Activated CD4-positive, alpha-beta T cell treated with anti-CD3 and anti-CD28 coated beads, Interleukin-2, amount 50 U/mL, for 24 hours (primary cell): ENCODE measurements at places on chromosomes 2 and 18.

DNA sequence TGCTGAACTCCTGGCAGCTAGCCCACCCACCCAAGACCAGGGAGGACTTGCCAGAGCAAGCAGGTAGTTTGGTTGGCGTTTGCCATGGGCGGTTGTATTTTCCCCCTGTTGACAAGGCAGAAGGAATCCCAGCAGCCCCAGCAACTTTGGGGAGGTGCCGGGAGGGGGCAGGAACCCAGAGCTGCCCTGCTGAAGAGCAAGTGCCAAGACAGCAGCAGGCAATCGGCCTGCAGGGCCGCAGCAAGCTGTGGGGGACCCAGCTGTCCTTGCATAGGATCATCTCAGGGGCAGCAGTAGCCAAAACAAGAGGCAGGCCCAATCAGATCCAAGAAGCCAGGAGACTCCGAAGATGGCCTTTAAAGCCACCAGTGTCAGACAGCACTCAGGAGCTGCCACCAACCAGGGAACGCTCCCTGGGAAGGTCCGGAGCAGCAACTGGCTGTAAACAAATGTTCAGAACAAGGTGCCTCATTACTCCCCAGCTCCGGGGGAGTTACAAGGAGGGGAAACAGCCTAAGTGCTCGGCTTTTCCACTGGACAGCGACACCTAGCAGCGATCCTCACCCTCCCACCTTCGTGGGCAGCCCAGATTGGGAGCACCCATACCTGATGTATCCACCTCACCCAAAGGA, 2.1 kb downstream of the ST8SIA5 start:
- no peak for DNase-seq

- no peak for DNase-seq
Measured at GRCh38 chr2:120898961-120899750, 163.5 kb downstream of the GLI2 start.

DNA sequence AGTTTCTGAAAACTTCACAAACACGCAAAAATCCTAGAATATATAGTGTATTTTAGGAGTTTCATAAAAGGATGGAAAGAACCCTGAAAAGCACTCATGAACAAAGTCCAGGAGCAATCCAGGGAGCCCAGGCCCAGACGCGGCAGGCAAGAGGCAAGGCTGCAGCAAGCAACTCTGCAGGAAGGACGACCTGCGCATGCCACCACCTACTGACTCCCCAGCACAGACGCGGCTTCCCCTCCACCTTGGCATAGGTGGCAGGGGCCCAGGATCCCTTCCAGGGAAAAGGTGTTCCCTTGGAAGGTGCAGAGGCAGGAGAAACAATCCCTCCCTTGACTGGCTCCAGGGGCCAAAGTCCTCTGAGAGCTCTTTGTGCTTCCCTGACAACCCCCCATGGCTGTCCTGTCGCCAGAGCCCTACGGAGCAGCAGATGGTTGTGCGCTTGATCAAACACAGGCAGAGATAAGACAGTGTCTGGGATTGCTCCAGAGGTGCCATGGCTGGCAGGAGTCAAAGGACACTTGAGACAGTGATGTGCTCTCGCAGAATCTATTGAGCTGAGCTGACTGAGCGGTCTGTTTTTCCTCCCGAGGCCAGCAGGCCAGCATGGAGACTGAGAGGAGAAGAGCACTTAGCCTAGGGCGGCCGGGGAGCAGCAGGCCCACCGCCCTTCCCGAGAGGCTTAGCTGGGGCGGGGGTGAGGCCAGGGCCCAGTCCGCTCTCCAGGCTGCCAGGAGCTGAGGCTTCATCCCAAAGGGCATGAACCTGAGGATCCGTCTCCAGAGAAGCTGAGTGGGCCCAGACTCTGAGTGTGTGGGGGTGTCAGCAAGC, 10.8 kb upstream of the AMER3 start:
- no peak for DNase-seq

- DNase-seq = no peak
Measured at GRCh38 chr2:206698811-206699210, 19.4 kb downstream of the DYTN start.

DNA sequence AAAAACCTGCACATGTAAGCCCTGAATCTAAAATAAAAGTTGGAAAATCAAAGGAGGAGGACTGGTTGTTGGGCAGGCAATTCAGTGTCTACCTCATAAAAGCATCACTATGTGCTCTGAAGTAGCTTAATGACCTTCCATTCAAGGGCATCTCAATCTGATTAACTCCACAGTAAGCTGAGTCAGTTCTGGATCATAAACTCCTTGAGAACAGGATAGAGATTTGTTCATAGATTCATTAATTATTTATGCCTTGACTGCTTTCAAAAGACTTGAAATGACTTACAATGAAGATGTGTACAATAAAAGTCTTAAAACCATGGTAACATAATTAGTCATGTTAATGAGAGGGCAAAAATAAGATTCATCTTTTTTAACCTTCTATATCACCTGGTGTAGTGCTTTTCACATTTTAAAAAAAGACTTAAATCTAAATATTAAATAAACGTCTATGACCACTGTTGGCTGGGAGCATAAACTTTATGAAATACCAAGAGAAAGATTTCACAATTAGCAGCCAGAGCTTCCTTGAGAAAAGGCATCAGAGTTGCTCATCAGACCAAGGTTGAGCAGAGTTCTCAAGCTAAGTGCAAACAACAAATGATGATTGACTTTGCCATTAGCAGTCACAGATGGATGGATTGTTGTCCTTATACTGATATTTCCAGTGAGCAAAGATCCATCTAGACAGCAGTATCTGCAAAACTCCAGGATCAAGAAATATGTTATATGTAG, 237.3 kb upstream of the THUMPD2 start:
- no peak for DNase-seq

DNA sequence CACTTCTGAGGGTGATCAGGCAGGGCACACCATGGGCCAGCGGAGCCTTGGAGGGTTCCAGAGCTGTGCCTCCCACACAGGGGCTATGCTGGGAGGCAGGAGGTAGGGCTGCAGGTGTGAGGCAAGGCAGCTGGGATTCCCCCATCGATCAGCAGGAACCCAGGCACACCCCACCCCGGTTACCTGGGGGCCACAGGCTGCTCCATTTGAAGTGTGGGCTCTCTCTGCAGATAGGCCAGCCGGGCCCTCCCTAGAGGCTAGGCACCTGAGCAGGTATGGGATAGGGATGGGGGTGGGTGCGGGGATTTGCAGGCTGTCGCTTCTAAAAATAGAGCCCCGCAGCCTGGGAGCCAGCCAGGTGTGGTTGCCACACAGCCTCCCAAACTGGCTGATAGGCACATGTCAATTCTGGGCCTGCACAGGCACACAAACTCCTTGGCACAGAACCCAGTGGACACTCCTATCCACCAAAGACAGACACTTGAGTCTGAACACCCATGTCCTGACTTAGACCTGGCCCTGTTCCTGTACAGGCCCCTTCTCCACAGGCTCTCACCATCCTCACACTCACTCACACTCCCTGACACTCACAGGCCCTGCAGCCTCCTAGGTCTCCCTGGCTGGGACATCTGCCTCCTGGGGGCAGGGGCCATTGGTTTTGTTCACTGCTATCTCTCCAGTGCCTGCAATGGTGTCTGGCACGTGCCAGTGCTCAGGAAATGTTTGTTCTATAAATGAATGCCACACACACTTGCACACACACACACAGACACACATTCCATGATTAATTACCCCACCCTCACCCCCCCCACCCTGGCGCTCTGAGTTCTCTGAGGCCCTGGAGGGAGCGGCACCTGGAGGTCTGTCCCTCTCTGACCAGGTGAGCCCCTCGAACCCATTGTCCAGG, 73.4 kb downstream of the ZFP36L2 start:
- no peak for DNase-seq

- DNase-seq = no peak
Measured at GRCh38 chr2:70469435-70469834, 84.2 kb downstream of the TGFA start.

DNA sequence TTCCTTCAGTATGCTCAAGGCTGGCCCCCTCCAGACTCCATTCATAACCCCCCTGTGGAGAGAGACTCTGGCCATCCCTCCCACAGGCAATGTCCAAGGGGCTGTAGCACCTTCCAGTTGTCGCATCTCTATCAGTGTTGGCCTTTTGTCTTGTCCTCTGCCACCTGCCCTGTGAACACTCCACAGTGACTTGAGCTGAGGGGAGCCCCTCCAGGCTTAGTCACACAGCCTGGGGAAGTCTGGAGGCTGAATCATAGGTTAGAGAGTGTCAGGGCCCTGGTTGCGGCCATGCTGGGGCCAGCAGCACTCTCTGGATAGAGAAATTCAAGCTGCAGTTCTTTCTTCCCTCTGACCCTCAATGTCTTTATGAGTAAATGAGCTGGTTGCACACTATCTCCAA, 64.7 kb downstream of the GYPC start:
- DNase-seq = no peak

DNA sequence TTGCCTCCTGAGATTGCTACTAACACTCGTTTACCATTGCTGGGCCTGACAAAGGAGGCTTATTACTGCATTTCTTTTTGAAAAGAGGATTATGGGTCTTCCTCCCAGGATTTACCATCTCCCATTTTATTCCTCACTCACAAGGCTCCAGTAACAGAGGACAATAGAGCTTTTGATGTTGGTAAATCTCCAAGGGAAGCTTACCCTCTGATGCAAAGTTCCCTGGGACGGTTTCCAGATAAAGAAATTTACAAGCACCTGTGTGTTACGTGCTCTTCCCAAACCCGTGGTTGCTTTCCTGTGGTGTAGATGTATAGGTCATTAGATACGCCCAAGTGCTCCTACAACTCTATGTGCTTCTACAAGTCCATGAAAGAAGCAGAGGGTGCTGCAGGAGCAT, 17.1 kb downstream of the VSNL1 start:
- no peak for DNase-seq

GRCh38 chr2:82525744-82526143, 1933.3 kb downstream of the SUCLG1 start:
- no peak for DNase-seq

DNA sequence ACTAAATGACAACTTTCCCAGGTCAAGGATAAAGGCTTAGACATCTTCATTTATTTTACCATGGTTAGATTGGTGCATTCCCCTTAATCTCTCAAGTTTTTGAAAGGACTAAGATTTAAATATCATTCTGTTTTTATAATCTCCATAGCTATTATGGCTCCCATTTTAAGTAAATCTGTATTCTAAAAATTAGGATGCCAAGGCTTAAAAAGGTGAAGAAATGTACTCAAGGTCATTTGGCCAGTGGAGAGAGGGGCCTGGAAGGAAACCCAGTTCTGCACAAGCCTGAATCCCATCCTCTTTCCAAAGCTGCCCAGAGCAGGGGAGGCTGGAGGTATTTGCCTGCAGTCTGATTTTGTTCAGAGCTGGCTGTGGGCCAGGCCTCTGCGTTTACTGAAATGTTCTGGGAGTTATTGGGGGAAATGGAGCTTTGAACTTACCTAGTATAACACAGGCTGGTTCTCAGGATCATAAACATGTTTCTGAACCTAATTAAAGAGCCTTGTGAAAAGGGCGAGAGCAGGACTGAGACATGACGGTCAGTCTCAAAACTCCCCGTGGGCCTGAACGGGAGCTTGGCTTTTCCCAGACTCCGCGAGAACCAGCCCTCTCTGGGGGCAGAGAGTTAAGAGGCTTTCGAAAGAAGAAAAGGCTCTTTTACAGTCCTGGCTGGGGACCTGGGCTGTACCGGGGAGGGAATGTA, 85.6 kb downstream of the DDX1 start:
- DNase-seq = no peak

GRCh38 chr2:2581331-2582159, 250.5 kb upstream of the MYT1L start:
- DNase-seq = no peak

- no peak for DNase-seq
Measured at GRCh38 chr18:5543773-5544389, at the start of gene EPB41L3. Gene EPB41L3 (minus strand): TSS chr18:5543997. CDS start chr18:5489183, 54,814 bp downstream.

GRCh38 chr2:171855401-171855800, 38.6 kb downstream of the SLC25A12 start:
- no peak for DNase-seq

GRCh38 chr18:9365406-9365805, 30.8 kb downstream of the TWSG1 start:
- DNase-seq = no peak

- no peak for DNase-seq
Measured at GRCh38 chr2:197993830-197994229, 189.4 kb downstream of the PLCL1 start.

DNA sequence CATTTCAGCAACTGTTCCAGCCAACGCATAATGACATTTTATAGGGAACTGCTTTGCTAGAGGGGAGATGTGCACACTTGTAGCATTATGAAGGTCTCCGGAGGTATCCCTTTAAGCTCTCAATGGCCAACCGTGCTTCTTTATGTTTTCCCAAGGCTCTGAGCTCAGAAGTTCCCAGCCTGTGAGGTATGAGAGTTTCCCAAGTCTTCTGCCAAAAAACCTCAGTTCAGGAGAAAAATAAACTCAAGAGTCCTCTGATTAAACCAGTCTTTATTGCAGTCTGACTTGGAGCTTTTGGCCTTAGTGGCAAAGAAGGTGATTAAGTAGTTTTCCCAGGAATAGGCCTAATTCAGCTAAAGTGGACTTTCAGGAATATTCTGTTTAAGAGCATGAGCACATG, 35.4 kb upstream of the ZNF532 start:
- no peak for DNase-seq

DNA sequence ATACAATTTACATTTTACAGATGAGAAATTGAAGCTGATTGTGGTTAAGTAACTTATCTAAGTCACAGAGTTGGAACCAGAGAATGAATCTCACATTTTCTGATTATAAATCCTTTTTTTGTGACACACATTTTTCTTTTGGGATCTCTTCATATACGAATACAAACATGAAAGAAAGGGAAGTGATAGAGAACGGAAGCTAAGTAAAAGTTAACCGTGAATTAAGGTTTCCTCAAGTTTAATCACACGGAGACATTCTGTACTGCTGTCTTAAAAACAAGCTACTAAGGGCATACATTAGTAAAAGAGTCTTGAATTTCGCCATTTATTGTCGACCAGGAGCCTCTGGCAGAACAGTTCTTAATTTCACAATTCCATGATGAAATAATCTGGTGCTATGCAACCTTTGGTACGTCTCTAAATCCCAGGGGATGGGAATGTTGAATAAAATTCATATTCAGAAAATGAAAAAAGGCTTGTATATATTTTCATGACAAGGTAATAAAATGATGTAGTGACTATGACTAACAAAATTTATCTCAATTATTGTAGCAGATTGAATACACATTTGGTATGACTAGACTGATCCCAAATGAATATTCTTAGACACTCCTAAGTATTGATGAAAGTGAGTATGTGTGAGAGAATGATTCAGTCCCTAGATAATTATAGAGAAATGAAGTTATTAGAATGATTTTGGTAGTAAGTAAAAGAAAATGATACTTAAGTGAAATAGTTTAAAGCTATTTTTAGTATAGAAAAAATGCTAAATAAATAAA, 40.3 kb upstream of the ZSWIM2 start:
- no peak for DNase-seq

- no peak for DNase-seq
Measured at GRCh38 chr2:105553538-105554196, 154.8 kb upstream of the FHL2 start.

- no peak for DNase-seq
Measured at GRCh38 chr2:13533524-13533922, 816.8 kb downstream of the TRIB2 start.

GRCh38 chr2:74834792-74835755, 1.1 kb downstream of the HK2 start:
- peak; percentile 66 for DNase-seq

DNA sequence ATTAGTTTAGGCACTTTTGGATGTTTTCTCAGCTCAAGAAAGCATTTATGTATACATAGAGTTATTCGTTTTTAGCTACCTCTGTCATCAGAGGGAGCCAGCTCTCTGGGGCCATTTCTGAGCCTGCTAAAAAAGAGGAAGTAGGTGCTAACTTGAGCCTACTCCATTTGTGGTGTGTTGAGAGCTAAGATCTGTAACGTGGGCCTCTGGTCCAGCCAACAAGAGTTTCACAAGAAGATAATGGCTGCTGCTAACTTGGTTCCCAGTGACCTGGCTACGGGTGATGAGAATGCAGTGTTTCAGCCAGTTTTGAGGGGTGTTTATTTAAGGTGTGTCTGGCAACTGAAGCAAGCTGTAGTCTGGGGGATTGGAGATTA, 182.5 kb downstream of the PRKCE start:
- no peak for DNase-seq
